ENCODE measurements at places on chromosomes 16 and 17. TPM values are rescaled to one million over a fixed set of nuclear protein-coding genes. Genes with fewer than 3 reads are reported as not detected.

The WFDC1 gene
- not detected for polyA plus RNA-seq

GRCh38 chr17:62781356-62781755, 26.8 kb downstream of the MARCHF10 start:
- no peaks in the 10 kb centered on the region for H3K4me1 ChIP-seq
- DNase-seq, result no peak
- H3K4me3 ChIP-seq, result no peak overlapping the region
- H3K27ac ChIP-seq, result no peak overlapping the region
- no peaks in the 10 kb centered on the region for H3K27me3 ChIP-seq
- H3K36me3 ChIP-seq, result no peaks in the 10 kb centered on the region

GRCh38 chr16:79172976-79173500, 427.5 kb downstream of the MAF start:
- H3K4me1 ChIP-seq, result no peaks in the 10 kb centered on the region
- no peak overlapping the region for H3K4me3 ChIP-seq
- no peak overlapping the region for H3K27ac ChIP-seq
- no peaks in the 10 kb centered on the region for H3K36me3 ChIP-seq

- no peak overlapping the region for H3K4me3 ChIP-seq
- H3K36me3 ChIP-seq, result peaks cover 26% of the 10 kb centered on the region
- no peak overlapping the region for H3K27ac ChIP-seq
- DNase-seq, result no peak
These were observed 4.4 kb downstream of the PDIA2 start for GRCh38 chr16:287298-287811.

DNA sequence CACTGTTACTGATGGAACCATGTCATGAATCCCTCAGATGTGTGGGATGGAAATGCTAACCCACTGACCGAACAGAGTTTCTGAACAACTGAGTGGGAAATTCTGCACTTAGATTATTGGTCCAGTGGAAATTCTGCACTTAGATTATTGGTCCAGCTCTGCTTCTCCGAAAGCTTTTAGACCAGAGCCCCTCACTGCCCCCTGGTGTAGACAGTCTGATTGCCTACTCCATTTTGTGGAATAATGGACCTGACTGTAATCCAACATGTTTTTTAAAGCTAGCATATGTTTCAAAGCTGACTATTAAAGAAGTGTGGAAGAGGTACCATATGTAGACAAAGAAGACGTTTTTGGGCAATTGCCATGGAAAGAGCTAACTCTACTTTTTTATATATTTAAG, 50.3 kb upstream of the TBX2 start:
- no peak overlapping the region for H3K27ac ChIP-seq
- no peaks in the 10 kb centered on the region for H3K27me3 ChIP-seq
- H3K4me1 ChIP-seq, result no peaks in the 10 kb centered on the region
- no peak overlapping the region for H3K4me3 ChIP-seq
- DNase-seq, result no peak
- H3K36me3 ChIP-seq, result no peaks in the 10 kb centered on the region

DNA sequence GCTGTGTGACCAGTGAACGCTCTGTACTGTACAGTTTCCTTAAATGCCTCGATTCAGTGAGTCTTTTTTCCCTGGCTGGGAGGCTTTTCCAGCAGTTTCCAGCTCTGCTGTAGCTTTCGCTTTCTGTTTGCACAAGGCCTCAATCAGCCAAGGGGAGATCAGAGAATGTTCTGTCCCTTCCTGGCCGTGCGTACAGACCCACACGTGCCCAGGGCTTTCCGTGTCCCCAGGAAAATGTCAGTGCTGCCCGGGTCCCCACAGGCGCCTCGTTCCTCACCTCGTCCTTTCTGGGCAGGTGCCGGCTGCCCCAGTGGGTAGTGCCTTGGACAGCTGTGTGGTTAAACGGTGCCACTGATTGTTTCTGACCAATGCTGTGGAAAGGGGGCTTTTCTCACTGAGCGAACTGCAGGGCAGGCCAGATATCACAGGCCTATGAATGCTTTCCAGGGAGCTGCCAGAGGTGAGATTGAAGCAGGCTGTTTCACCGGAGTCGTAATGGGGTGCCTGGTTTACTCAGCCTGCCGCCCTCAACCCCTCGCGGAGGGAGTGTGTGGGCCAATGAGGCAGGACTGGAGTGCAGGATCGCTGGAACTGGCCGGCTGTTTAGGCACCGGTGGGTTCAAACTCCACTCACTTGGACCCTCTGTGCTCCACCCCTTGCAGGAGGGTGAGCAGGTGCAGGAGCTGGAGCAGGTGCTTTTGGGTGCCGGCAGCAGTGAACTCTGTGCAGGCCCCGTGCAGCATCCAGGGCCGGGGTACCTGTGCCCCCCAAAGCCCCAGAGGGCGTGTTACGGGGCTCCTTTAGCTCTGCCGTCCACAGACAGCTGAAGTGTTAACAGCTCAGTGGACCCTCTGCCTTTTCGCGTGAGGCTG, 44.4 kb downstream of the ZNF778 start:
- peaks cover 4% of the 10 kb centered on the region for H3K27me3 ChIP-seq
- peaks cover 11% of the 10 kb centered on the region for H3K4me1 ChIP-seq
- no peak overlapping the region for H3K27ac ChIP-seq
- H3K36me3 ChIP-seq, result peaks cover 2% of the 10 kb centered on the region

DNA sequence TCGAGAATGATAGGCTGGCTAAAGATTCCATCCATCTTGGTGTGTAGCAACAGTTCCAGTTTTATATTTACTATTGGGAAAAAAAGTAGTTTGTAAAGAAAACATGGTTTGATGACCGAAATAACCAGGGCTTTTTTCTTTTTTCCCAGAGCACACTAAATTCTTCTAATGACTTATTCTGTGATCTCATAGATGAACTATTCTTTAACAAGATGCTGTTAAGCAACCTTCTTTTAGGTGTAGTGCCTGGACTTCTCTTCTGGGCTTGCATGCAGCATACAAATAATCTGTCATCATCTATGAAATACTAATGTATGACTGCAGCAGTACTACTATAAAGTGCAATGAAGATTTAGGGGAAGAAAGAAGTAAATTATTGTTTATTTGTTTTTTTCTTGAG, 11.0 kb upstream of the CAPNS2 start:
- H3K27ac ChIP-seq, result no peak overlapping the region
- H3K4me3 ChIP-seq, result no peak overlapping the region
- DNase-seq, result no peak

- H3K27me3 ChIP-seq, result no peaks in the 10 kb centered on the region
- no peaks in the 10 kb centered on the region for H3K4me1 ChIP-seq
- no peak overlapping the region for H3K4me3 ChIP-seq
- H3K27ac ChIP-seq, result no peak overlapping the region
These were observed 3.8 kb upstream of the SPEM1 start for GRCh38 chr17:7416323-7416722.
